ENCODE measurements at places on chromosomes 11 and 22.
A peak's percentile ranks its signal among the peaks of the same experiment; 100 is the strongest.

GRCh38 chr11:25350899-25351803, 854.3 kb downstream of the LUZP2 start:
- DNase-seq, result no peak

- no peak for DNase-seq
Observed at GRCh38 chr11:85118151-85118550, 509.0 kb downstream of the DLG2 start.

- DNase-seq, result no peak
Observed at GRCh38 chr11:64102005-64102738, 63.7 kb downstream of the MACROD1 start.

DNA sequence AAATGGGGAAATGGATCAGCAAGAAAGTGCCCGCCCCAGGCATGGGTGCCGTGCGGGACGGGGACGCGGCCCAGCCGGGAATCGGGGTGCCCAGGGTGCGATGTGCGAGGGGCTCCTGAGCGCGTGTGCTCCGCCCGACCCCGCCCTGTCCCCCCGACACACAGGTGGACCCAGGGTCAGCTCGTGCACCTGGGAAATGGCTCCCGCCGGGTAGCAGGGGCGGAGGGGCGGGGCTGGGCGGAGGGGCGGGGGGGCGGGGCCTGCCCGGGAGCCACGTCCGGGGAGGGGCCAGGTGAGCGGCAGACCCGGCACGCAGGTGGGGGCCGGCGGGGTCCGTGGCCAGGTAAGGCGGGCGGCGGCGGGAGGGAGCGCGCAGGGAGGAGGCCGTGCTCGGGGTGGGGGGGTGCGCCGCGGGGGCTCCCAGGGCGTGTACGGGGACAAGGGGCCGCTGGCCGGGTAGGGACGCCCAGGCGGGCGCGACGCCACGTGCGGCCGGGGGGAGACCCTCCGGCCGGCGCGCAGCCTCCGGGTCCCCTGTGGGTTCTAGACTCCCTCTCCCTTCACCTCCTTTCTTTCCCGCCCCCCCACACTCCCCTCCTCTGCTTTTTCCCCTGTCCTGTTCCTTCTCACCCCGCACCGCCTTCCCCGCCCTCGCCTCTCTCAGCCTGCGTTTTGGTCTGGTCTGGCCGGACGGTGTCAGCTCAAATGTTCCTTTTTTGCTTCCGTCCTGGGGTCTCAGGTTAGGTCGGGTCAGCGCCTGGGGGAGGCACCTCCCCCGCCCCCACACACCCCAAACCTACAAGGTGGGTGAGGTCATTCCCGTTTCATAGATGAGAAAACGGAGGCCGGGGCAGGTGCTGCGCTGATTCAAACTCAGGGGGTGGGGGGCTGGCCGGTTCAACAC, at the start of gene ARHGAP8:
TSS of gene ARHGAP8 (plus strand) at position 291 of the 904 bp plus-strand sequence. CDS start 33,953 bp downstream, outside the sequence.
- DNase-seq, result no peak

DNA sequence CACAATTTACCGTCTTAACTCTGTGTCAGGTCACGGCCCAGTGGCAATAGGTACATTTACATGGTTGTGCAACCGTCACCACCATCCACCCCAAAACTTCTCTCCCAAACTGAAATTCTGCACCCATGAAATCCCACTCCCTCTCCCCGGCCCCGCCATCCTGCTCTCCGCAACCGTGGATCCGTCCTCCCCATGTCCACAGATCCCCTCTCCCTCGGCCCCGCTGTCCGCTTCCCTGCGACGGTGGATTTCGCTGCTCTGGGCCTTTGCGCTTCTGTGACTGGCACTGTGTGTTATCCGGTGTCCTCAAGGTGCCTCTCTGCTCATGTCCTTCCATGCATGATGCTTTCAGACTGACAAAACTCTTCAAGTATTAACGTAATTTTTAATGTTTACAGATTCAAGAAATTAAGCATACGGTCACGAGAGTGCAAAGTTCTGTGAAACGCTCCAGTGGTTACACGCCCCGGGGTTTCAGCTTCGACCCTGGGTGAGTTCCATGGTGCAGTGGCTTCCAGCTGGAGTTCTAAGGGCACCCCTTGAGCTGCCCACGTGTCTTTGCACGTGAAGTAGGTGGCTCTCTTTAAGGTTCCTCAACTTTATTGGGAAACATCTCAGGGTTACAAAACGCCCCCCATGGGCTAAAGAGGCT, 76.4 kb downstream of the KCNQ1 start:
- no peak for DNase-seq

- DNase-seq, result peak; percentile 3
Observed at GRCh38 chr22:33105501-33105911, 47.3 kb upstream of the SYN3 start.

DNA sequence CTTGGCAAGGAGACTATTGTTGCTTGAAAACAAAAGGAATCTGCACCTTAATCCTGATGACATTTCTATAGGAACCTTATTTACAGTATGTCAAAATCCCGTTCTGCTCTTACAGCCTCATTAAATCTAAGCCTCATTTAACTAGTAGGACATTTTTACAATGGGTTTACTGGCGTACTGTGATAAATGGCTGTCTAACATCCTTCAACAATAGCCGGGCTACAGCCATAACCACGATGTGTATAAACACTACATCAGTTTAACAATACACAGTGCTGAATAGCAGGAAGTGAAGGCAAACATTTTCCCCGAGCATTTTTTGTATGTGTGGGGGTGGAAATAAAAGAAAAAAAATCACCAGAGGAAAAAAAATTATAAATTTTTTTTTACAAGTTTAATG, 131.2 kb downstream of the ARL14EP start:
- DNase-seq, result no peak

- no peak for DNase-seq
Observed at GRCh38 chr11:64832467-64833197, 11.8 kb downstream of the CDC42BPG start.

GRCh38 chr11:11769362-11769761, 72.4 kb upstream of the USP47 start:
- no peak for DNase-seq

DNA sequence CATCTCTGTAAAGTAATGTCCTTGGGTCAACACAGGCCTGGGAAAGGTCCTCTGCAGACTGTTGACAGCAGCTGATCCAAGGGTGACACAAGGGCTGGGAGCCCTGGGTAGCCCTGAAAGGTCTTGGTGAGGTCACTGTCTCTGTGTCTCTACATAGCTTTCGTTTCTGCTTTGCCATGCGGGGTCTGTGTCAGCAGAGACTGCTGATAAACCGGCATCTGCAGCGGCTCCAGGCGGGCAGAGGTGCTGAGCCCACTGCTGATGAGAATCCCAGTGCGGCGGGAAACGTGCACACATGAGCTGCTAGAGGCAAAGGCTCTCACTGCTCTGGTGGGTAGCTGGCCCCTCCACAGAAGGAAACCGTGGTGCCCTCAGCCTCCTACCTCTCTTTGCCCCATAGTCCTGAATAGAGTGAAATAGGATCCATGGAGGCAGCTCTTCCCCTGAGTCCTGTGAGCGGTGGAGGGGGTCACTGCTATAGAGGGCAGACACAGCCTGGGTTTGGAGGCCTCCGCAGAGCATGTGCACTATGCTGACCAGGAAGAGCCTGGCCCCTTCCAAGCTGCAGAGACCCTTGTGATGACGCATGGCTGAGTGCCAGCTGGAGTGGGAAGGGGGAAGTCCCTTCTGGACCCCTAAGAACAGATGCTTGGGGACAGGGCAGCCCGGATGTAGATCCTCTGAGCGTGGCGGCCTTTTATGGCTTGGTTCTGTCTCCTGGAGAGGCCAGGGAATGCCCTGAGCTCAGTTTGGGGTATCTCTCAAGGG, 17.8 kb upstream of the ST3GAL4 start:
- no peak for DNase-seq

GRCh38 chr11:5124891-5125620, 13.1 kb downstream of the OR52A5 start:
- DNase-seq, result no peak

All from stromal cell of bone marrow (primary cell).